ENCODE measurements at places on chromosomes 5 and 9. TPM values are rescaled to one million over a fixed set of nuclear protein-coding genes. Genes with fewer than 3 reads are reported as not detected.

DNA sequence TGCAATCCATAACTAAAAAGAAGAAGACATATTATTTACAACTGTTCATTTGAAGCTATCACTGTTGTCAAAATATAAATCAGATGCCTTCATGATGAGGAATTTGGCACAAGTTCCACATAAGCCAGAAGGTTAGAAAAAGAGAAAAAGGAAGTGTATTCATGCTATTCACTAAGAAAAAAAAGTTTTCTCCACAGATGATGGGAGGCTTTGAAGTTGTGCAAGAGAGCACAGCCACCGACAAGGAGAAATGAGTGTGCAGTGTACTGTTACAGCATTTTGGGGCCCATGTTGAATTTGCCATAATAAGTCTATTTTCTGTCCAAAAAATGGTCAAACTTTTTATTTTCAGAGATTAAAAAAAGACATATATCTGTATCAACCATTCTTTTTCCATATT, 32.9 kb upstream of the IFNK start:
- no peaks in the 10 kb centered on the region for H3K4me1 ChIP-seq
- no peaks in the 10 kb centered on the region for H3K36me3 ChIP-seq
- H3K27me3 ChIP-seq: no peaks in the 10 kb centered on the region
- H3K4me3 ChIP-seq: no peak overlapping the region

DNA sequence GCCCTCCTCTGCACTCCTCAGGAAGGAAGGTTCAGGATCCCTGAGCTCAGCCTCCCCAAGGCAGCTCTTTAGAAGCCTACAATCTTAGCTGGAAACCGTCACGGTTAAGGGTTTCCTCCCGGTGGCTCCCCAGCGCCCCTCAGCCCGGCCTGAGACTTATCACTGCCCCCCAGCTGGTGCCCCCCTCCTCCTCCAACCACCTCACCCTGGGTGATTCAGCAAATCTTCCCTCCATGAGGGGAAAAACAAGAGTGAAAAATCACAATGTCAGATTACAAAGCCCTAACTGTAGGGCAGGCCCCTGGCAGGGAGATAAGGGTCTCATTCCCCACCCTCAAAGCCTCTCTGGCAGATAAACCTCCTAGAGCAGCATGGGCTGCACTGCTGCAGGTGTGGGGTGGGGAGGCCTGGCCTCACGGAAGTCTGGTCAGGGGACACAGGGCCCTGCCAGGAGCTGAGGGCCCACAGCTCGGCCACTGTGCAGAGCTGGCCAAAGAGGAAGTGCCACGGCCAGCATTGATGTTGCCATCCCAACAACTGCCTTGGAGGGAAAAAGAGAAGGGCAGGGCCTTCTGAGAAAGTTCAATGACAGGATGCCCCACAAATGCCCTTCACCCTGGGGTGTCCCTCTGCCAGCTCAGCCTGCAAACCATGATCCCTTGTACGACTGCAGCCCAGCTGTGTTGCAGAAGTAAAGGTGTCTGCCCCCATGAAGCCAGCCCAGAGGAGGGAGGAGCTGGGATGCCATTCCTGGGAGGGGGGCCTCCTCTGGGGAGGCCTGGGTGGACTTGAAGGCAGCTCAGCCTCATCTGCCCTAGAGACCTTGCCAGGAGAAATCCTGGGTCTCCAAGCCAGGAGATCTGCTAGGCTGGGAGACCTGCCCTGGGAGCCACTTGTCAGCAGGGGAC, 25.9 kb downstream of the GFI1B start:
- H3K4me3 ChIP-seq: no peak overlapping the region
- no peaks in the 10 kb centered on the region for H3K27me3 ChIP-seq
- H3K36me3 ChIP-seq: no peaks in the 10 kb centered on the region
- no peaks in the 10 kb centered on the region for H3K4me1 ChIP-seq
- DNase-seq: no peak

DNA sequence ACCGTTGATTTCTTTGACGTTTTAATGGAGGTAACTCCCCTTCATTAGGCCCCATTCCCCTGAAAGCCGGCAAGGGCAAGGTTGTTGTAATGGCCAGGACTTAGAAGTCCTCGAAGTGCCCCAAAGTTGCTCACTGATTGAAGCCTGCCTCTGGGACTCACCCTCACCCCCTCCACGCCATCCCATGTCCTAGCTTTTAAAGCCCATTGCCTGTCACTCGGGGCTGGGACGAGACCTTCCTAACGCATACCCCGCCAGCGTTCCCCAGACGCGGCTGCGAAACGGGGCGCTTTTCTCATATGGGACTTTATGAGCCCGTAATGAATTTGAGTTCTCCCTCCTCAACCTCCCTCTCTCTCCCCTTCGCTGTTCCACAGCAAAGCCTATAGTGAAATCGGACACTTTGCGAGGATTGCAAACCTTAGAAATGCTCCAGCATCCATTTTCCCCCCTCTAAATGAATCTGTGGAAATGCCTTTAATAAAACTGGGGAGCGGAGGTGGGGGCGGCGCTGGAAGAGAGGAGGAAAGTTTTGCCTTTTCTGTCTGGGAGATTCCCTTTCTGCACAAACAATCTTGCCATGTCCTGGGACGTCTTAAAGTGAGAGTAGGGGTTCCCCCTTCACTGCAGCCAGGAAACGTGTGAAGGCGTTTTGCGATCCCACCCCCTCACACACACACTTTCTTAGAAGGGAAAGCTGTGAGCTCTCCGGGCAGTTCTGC, 1.5 kb downstream of the PAPPA start:
- H3K27me3 ChIP-seq: no peaks in the 10 kb centered on the region
- peak overlapping the region; percentile 83 for H3K27ac ChIP-seq
- no peaks in the 10 kb centered on the region for H3K4me1 ChIP-seq
- H3K36me3 ChIP-seq: no peaks in the 10 kb centered on the region

- DNase-seq: peak; percentile 79
- no peaks in the 10 kb centered on the region for H3K27me3 ChIP-seq
- peak overlapping the region; percentile 47 for H3K4me3 ChIP-seq
- H3K36me3 ChIP-seq: no peaks in the 10 kb centered on the region
Observed at GRCh38 chr9:113564498-113565237, 101.1 kb downstream of the RGS3 start.

GRCh38 chr9:14346811-14347405, 33.0 kb upstream of the NFIB start:
- no peak for DNase-seq
- no peaks in the 10 kb centered on the region for H3K27me3 ChIP-seq
- peak overlapping the region; percentile 93 for H3K27ac ChIP-seq
- H3K36me3 ChIP-seq: no peaks in the 10 kb centered on the region

GRCh38 chr9:83154821-83155220, 91.9 kb upstream of the RASEF start:
- H3K27ac ChIP-seq: no peak overlapping the region
- H3K27me3 ChIP-seq: no peaks in the 10 kb centered on the region
- H3K36me3 ChIP-seq: no peaks in the 10 kb centered on the region
- H3K4me3 ChIP-seq: no peak overlapping the region
- no peak for DNase-seq

DNA sequence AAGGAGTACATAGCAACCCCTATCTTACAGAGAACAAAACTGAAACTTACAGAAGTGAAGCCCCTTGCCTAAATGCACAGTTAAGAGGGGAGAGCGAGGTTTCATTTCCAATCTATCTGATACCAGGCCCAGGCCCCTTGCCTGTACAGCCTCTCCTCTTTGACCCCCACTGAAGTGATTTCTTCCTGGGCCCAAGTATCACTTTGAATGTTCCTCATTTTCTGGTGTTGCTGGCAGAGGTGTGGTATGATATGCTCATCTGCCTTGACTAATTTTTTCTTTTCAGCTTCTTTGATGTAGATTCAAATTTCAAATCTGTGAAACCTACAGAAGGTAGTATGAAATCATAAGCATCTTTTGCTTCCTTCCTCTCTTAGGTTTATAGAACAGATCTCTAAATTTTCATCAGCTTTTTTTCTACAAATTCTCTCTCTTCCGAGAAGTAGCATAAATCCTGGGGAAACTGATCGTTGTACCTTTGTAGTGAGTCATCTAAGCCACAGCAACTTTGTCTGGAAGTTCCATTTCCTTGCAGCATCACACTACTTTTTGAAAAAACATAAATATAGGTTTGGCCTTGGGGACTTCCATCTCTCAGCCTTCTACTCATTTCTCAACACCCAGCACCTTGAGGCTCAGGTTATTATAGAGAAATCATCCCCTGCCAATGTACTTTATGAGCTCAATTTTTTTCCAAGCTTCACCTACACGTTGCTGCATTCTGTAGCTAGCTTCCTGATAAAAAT, 402.4 kb upstream of the PTGER4 start:
- H3K4me1 ChIP-seq: no peaks in the 10 kb centered on the region
- H3K36me3 ChIP-seq: no peaks in the 10 kb centered on the region
- H3K27ac ChIP-seq: no peak overlapping the region
- no peak for DNase-seq
- H3K27me3 ChIP-seq: no peaks in the 10 kb centered on the region

- H3K27ac ChIP-seq: no peak overlapping the region
- no peak for DNase-seq
- no peaks in the 10 kb centered on the region for H3K27me3 ChIP-seq
- H3K4me3 ChIP-seq: no peak overlapping the region
- no peaks in the 10 kb centered on the region for H3K4me1 ChIP-seq
- no peaks in the 10 kb centered on the region for H3K36me3 ChIP-seq
Observed at GRCh38 chr5:159104759-159105144, 5.0 kb upstream of the EBF1 start.

DNA sequence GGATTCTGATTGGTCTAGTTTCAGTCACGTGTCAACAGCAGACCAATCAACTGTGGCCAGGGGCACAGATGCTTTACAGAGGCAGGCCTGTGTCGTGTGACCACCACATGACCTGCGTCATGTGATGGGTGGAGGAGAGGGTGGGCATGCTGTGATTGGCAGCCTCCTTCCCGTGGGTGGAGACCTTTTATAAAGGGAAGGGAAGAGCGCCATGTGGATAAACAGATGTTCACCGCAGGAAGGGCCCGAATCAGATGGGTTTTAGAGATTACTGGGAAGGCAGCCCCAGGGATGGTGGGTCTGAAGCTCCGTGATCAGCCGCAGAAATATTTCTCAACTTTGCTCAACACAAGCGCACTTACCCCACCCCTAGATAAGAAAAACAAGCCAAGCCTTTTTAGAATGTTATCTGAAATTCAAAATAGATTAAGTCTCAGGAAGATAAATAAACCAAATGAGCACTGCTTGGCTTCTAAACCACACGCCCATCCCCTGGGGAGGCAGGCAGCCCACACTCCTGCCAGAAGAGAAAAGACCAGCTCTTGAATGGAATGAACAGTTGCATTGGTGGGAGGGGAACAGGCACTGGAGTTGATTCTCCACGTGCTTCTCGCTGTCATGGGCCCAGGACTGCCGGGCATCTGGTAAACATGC, 43.6 kb downstream of the ROPN1L start:
- H3K36me3 ChIP-seq: no peaks in the 10 kb centered on the region

DNA sequence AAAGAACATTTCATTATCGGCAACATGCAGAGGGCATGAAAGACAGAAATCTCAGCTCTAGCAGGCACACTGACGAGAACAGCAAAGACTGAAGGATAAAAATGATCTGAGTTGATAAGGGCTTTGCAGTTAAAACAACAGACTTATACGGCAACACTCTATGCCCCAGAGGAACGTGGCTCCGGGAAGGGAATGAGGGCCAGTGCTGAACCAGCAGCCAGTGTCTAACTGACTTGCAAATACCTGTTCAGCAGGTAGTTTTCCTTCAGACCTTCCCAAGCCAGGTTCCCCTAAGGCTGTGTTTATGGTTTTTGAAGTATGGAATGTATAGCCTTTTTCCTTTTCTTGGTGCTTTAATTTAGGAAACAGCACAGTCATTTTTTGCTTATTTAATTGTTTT, 121.3 kb upstream of the CDH18 start:
- no peaks in the 10 kb centered on the region for H3K36me3 ChIP-seq
- H3K27me3 ChIP-seq: no peaks in the 10 kb centered on the region
- DNase-seq: no peak
- no peaks in the 10 kb centered on the region for H3K4me1 ChIP-seq

DNA sequence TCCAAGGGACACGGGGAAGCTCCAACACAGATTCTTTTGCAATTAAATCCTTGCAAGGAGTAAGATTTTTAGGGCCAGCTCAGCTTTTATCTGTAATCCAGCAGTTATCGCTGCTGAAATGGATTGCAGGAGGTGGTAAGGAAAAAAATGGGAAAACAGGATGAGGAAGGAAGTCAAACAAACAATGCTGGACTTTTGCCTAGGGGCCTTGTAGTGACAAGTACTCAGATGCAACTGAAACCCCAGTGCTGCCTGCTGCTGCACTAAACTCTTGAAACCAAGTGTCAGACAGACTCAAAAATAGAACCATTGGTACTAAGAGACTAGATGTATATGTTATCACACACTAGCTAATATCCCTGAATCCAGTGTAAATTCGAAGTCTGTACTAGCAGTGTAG, 309.2 kb downstream of the CTNND2 start:
- no peak overlapping the region for H3K27ac ChIP-seq
- no peaks in the 10 kb centered on the region for H3K36me3 ChIP-seq
- no peak for DNase-seq
- no peaks in the 10 kb centered on the region for H3K4me1 ChIP-seq

- no peak overlapping the region for H3K27ac ChIP-seq
- DNase-seq: no peak
- no peaks in the 10 kb centered on the region for H3K4me1 ChIP-seq
- no peak overlapping the region for H3K4me3 ChIP-seq
- peaks cover 13% of the 10 kb centered on the region for H3K36me3 ChIP-seq
- H3K27me3 ChIP-seq: no peaks in the 10 kb centered on the region
Observed at GRCh38 chr5:5492087-5492933, 69.8 kb downstream of the ICE1 start.

DNA sequence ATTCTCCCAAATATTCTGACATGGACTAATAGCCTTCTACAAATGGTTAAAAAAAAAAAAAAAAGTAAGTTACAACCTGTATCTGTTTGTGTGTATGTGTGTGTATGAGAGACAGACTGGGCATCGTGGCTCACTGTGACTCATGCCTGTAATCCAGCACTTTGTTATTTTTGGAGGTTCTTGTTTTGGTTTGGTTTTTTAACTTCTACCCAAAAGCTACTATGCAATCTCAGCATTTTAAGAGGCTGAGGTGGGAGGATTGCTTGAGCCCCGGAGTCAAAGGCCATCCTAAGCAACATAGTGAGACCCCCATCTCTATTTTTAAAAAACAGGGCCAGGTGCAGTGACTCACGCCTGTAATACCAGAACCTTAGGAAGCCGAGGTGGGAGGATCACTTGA, 17.6 kb upstream of the HAVCR1 start:
- H3K27me3 ChIP-seq: no peaks in the 10 kb centered on the region
- H3K4me3 ChIP-seq: no peak overlapping the region
- no peak overlapping the region for H3K27ac ChIP-seq
- no peak for DNase-seq
- no peaks in the 10 kb centered on the region for H3K36me3 ChIP-seq
- peaks cover 11% of the 10 kb centered on the region for H3K4me1 ChIP-seq

- no peaks in the 10 kb centered on the region for H3K36me3 ChIP-seq
- H3K4me3 ChIP-seq: no peak overlapping the region
- no peaks in the 10 kb centered on the region for H3K27me3 ChIP-seq
- no peak overlapping the region for H3K27ac ChIP-seq
- peaks cover 5% of the 10 kb centered on the region for H3K4me1 ChIP-seq
Observed at GRCh38 chr9:2502210-2502609, 119.4 kb upstream of the VLDLR start.

RHOBTB3 gene
- 56.2 TPM for total RNA-seq

CARD6 gene
- 10.8 TPM for total RNA-seq

BASP1 gene
- total RNA-seq: 8.3 TPM

Data from right atrium auricular region (tissue), 2 donors.